Activated T-helper 17 cell treated with anti-CD3 and anti-CD28 coated beads, Interleukin-2, amount 50 U/mL, for 72 hours (primary cell): ENCODE measurements at places on chromosomes 4 and X. TPM values are rescaled to one million over a fixed set of nuclear protein-coding genes. Genes with fewer than 3 reads are reported as not detected.

Gene IL9R
- total RNA-seq, result 4.3 TPM

Gene PHOX2B
- total RNA-seq, result not detected

Gene MAPK10
- total RNA-seq, result 0.87 TPM

Gene TRMT44
- 24.0 TPM for total RNA-seq

Gene TMSB15B
- total RNA-seq, result 9.0 TPM

DNA sequence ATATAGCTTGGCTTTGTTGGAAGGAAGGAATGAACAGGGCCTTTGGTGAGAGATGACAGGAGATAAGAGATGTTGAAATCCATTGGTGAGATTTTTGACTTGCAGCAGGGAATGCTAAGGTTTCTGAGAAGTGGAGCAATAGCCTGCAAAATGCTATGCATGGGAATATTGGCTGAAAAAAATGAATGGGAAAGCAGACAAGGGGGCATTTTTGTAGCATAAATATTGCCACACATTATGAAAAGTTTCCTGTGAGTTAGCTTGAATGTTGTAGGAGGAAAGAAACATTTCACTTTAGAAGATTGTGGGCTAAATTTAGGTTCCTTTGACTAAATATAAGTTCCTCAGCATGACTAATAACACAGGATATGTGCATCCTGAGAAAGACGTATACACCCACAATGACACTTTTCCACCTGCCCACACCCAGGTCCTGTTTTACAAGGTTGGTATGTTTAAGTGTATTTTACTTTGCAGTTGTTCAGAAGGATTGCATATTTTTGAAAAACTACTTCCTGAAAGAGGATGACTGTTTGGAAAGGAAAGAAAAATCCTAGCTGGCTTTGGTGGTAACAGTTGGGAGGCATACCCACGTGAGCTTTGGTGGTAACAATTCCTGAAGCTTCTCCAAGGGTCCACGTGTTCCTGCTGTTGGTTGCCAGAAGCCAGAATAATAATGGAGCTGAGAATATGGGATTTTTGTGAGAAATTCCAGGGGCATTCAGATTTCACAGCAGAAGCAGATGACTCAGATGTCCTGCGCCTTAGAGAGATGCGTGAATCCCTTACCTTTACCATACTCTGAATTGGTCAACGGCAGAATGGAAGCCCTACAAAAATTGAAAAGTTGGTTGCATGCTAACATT is 28.5 kb downstream of the PHEX start:
- peak; percentile 85 for ATAC-seq

DNA sequence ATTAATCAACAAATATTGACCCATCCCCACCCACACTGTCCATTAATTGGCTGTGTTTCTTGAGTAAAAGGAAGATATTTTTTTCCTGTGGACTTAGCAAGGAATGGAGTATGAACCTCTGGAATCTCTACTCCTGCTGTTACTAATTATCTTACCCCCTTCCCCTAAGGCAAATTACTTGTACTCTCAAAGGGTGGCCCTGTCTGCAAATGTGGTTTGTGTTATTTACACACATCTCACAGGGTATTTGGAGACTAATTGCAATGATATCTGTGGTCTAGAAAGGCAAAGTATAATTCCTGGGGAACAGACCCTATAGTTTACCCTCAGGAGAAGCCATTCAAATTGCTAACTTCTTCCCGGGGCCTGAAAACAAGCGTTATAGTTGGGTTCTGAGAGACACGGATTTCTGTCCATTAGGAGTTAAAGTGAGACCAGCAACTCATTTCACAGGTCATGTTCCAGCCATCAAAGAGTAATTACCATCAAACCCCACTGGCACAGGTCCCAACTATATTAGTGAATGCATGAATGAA is 133.0 kb upstream of the RASGEF1B start:
- no peak for ATAC-seq

DNA sequence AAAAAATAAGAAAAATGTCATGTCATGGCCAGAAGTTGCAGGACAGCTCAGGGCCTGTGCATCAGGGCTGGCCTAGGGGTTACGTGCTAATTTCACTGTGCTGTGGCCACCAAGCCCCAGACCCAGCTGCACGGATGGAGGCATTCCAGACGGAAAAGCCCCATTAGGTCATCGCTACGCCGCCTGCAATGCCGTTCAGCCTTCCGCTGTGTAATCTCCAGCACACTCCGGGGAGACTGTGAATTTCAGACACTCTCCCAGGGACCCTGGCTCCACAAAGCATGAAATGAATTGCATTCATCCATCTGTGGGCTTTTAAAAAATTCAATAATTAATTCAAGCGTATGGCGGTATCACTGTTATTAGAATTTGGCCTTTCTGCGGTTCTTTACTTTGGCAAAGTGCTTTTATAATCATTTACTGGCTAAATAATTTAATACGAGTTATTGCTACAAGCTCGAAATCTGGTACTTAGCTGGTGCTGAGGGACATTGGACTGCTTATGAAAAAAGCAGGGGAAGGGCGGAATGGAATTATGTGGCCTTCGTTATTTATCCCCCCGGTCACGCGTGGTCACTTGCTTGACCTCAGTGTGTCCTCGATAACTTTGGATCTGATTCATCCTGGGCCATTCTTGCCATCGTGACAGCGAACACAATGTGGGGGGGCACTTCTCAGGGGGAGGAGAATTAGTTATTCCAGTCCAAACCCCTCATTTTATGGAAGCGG is 9.0 kb upstream of the NSG1 start:
- no peak for ATAC-seq

GRCh38 chrX:9135901-9136510 is 102.1 kb upstream of the FAM9B start:
- no peak for ATAC-seq

- ATAC-seq, result no peak
Observed at GRCh38 chr4:147039976-147040575, 94.4 kb upstream of the TTC29 start.

DNA sequence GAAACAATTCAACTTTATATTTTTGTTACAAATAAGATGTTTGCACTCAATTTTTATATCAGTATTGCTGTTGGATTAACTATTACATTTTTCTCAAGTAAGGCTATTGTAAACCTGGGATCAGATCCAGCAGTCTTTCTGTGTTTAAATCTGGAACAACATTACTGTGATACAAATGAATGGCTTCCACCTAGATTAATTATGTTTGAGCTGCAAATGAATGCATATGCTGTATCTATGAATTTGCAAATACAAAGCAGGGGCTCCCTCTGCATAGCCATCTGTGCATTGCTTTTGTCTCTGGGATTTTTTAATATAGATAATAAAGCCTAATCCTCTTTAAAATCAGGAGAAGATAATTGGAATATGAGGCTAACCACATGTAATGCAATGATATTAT is 69.8 kb upstream of the NEIL3 start:
- ATAC-seq, result no peak

GRCh38 chrX:134669378-134670098 is 11.3 kb upstream of the PLAC1 start:
- no peak for ATAC-seq

DNA sequence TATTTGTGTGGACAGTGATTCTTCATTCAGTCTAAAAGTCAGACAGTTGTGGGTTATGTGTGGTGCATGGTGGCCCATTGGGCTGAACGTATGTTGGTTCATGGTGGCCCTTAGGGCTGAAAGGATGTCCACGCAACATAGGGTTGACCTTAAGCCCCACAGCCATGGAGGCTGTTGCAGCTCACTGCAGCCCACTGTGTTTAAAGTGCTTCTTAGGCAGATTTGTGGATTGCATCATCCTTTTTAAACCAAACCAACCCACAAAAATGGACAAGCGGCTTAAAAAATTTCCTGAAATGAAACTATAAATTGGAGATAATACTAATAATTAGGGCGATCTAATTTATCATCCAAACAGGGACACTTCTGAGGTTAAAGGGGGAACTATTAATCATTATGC is 219.0 kb upstream of the GATB start:
- no peak for ATAC-seq

DNA sequence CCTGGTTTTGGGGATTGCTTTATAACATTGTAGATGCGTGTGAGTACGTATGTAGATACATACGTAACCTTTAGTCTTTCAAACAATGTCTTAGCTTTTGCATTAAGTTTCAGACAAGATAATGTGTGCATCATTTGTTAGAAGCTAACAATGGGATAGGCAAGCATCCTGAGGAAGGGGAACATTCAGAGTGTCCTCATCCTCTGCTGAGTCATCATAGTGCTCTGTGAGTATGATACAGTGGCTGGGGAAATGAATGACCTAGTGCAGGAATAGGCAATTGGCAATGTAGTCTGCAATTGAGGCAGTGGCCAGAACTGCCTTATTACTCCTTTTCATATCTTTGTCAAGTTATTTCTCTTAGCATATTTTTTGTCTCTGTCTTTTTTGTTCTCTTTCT is 7.3 kb downstream of the NAP1L5 start:
- no peak for ATAC-seq

DNA sequence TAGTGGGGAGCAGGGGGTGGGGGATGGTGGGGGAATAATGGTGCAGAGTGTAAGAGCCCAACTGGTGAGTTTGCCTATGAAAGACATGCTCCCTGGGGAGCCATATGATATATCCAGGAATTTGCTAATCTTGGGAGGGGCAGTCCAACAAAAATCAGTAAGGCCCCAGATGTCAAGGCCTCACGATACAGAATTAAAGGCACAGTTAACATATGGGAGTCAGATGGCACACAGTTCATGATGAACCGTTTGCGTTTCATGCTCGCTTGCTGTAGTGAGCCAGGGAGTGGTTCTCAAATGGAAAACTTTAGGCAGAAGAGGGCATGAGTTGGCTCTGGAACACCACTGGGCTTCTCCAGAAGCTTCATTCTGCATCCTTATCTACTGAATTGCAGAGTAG is 33.9 kb upstream of the VCX2 start:
- ATAC-seq, result no peak

GRCh38 chrX:151180400-151180799 is 4.0 kb downstream of the GPR50 start:
- ATAC-seq, result no peak

GRCh38 chr4:26022346-26023202 is 108.6 kb downstream of the SMIM20 start:
- ATAC-seq, result no peak

DNA sequence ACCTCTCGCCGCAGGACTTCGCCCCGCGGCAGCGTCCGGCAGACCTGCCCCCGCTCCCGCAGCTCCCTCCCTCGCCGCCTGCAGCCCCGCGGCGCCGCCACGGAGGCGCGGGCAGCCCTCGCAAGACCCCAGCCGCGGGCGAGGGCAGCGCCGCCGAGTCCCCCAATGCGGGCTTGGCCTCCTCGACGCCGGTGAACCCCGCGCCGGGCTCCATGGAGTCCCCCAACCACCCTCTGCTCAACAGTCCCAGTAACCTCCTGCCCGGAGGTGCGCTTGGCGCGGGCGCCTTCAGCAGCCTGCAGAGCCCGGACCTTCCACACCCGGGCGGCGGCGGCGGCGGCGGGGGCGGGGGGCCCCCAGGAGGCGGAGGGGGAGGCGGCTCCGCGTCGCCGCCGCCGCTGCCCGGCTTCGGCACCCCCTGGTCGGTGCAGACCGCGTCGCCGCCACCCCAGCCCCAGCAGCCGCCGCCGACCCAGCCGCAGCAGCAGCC is 1.2 kb downstream of the CPEB2 start:
- peak; percentile 9 for ATAC-seq

- ATAC-seq, result no peak
Observed at GRCh38 chr4:159010100-159010499, 92.8 kb upstream of the RAPGEF2 start.

- ATAC-seq, result no peak
Observed at GRCh38 chrX:12975991-12976558, 1.2 kb downstream of the TMSB4X start.

DNA sequence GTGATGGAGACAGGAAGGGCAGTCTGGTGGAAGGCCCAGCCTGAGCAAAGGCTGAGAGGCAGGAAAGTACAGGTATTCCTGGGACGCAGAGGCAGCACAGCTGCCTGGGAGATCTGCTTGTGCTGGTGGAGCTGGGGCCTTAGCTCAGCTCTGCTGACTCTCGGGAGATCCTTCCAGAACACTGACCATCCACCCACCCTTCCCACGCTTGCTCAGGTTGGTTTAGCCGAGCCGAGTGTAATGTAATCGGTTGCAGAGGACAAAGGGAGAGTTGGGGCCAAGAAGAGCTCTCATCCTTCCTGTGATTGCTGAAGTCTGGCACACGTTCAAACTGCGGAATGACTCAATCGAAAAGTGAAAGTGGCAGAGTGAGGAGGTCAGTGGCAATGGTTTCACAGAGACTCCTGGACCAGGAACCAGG is 43.1 kb upstream of the GPR78 start:
- ATAC-seq, result no peak

DNA sequence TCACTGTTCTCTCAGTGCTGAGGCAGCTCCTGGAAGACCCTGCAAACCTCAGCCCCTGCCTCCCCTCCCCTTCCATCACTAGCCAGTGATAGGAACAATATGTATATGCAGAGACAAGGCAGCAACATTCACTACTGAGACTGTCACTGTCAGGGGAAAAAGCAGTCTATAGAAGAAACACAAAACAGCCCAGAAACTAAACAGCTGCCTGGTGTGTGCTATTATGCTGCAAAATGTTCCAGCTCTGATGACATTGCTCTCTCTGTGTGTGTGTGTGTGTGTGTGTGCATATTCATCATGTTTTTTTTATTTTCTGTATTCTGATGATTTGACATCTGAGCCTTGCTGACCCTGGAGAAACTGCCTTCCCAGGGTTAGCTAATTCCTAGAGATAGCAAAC is 147.2 kb downstream of the SPATA18 start:
- no peak for ATAC-seq

- ATAC-seq, result peak; percentile 20
Observed at GRCh38 chrX:24480400-24480865, 15.3 kb downstream of the PDK3 start.

GRCh38 chr4:118265312-118266144 is 87.3 kb downstream of the PRSS12 start:
- ATAC-seq, result peak; percentile 70
